Heart right ventricle (tissue), 16 donors: ENCODE measurements at places on chromosomes 1 and 21. TPM values are rescaled to one million over a fixed set of nuclear protein-coding genes. Genes with fewer than 3 reads are reported as not detected.

Gene COP1
- total RNA-seq, result 23.5 TPM

Gene PAQR6
- total RNA-seq, result 0.99 TPM

Gene BRINP2
- not detected for total RNA-seq

Gene BARHL2
- not detected for total RNA-seq

Gene IFI44L
- 16.0 TPM for total RNA-seq

Gene CELA3A
- 3.8 TPM for total RNA-seq

Gene PLXNA2
- 13.4 TPM for total RNA-seq

Gene CYP4X1
- 1.1 TPM for total RNA-seq

Gene LCE1F
- not detected for total RNA-seq

Gene KNCN
- total RNA-seq, result not detected

Gene SMYD2
- 158 TPM for total RNA-seq
